Stimulated activated CD8-positive, alpha-beta memory T cell treated with anti-CD3 and anti-CD28 coated beads, Interleukin-4, amount 100 ng/mL, for 4 hours (primary cell): ENCODE measurements at places on chromosomes 5 and 9.

DNA sequence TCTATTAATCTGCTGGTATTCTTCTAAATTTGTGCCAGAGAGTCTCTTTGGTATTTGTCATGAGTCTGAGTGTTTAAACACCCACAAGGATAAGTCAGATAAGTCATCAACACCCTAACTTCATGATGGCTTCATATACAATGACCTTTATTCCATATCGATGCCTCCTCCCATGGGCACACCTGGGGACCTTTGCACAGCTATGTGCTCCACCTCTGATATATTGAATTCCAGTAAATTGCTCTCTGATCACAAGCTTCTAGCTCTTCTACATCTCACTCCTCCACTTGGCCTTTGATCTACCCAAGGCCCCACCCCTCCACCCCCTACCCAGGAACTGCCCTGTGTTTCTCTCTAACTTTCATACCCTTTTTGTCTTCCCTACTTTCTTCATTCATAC is 102.7 kb upstream of the MIER3 start:
- DNase-seq: no peak

DNA sequence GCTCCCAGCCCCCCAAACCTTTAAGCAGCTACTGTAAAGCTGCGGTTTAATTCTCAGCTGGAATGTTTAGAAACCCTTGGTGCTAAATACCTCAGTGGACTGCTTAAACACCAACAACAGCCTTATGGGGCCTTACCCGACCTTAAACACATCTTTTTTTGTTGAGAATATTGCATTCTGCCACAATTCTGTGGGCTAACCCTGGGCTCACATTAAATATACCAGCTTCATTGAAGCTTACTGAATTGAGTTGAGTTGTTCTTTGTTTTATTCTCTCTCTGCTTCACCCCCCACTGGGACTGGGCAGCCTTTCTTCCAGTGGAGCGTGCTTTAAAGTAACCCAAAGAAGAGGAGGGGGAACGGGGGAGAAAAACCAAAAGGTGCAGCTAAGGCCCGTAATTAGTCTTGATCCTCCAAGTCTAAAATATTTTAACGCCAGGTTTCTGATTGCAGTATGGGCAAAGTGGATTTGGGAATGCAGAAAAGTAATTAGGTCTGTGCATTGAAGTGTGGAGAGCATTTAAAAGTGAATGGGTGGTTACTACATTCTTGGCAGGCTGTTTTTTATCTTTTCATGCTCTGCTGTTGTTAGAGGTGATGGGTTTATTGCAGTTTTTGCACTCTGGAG is 281.2 kb downstream of the NR2F1-AS1 start:
- no peak for DNase-seq

DNA sequence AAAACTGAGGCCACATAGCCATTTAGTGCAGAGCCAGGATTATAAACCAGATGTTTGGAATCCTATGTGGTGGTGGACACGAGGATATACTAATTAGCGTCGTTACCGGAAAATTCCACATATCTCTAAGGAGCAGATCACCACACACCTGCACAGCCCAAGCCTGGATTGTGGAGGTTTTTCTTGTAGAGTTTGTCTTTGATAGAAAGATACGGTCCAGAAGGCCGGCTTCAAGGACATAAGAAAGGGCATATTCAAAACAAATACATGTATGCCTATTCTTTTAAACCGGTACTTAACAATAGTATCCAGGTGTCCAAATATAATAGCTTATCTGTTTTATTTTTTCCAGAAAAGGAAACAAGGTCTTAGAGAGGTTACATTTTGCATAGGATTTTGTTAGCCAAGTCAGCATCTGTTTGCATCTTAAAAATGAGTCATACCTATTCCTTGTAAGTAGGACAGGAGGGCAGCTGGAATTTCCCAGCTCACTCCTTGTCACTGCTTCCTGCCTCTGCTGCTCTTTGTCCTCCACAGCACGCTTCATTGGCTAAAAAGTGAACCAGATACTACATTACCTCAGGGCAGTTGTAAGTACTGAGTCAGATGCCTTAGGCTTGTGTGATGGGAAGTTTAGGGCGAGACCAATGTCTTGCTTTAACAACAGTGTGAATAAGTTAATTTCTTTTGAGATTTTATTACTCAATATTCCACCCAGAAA is 3.6 kb downstream of the TMC1 start:
- no peak for DNase-seq

DNA sequence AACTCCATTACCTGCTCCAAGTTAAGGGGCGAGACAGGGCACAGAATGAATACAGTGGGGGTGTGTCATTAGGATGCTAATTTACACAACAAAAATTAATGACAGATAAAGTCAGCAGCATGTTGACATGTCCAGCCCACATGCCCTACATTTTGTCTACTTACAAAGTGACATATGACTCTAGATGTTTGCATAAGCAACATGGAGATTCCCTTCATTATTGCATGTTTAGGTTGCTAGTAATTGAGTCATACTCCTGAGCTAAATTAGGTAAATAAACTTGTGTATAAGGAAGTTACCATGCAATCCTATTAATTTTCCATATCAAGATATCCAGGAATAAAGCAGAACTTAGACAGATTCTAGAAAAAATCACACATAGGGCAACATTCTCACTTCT is 232.2 kb downstream of the PDE4D start:
- no peak for DNase-seq

DNA sequence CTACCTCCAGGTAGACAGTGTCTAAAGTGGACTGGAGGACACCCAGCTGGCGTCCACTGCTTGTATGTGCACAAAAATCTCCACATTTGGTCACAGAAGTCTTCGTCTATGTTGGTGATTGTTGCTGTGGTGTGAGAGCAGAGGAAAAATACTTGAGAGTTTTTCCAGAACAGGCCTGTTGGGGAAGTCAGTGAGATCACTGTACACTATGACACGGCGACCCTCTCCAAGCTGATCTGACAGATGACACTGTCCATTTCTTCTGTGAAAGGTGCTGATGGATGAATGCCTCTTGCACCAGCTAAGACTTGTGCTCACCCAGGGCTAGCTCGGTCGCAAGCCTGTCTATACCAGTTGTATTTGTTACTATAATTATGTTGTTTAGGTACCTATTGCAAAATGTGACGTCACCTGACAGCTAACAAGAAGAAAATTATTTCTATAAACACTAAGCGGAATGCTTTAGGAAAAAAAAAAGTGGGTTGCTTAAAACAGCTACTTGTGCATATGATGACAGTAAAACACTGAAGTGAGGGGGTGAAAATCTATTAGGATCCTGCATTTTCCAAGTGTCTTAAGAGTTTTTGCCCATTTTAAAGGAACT is 142.3 kb downstream of the ROR2 start:
- DNase-seq: no peak

GRCh38 chr9:37997636-37998374 is 71.2 kb downstream of the SHB start:
- no peak for DNase-seq

GRCh38 chr5:38655691-38656090 is 99.2 kb upstream of the LIFR start:
- DNase-seq: no peak

DNA sequence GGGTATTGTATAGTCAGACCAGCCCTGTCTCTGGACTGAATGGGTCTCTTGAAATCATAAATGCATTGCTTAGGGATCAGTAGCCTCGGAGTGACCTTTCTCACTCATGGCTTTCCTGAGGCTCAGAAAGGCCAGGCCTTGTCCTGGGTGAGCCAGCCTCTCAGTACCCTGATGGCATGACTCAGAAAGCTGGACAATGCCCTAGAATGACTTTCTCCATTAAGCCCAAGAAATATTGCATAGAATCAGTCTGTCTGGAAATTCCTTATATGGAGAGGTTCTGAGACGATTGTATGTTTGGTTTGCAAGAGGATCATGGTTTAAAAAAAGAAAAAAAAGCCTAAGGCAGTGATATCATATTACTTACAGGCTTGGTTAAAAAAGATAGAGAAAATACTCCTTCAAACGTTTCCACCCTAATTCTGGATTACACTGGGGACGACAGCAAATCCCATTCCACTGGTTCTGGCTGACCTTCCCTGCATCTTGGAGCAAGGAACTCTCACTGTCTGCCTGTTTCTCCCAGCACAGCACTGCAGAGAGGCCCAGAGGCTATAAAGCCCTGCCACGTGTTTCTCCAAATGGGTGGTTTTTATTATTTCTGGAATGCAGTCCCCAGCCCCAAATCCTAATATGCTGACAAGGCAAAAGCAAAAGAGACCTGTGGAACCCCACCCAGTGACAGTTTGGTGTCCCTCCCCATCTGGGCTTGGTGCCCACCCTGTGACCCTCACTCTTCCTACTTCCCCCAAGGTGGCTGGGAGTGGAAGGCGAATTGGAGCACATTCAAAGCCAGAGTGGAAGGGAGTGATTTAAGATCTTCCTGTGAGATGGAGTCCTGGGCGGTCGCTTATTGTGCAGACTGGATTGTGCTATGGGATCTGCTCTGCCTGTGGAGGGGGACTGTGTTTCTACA is 34.4 kb downstream of the MAP1B start:
- no peak for DNase-seq

DNA sequence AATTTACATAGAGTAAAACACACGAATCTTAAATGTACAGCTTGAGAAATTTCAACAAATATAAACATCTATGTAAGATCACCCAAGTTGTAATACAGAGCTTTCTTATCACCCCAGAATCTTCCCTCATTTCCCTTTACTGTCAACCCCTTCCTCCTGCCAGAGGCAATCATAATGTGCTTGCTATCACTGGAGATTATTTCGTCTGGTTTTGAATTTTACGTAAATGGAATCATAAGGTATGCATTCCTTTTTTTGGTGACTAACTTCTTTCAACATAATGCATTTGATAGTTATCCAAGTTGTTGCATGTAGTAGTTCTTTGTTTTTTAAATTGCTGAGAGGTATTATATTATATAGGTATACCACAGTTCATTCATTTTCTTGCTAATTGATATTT is 37.5 kb upstream of the GPR151 start:
- DNase-seq: no peak

- no peak for DNase-seq
These were observed 138.7 kb downstream of the UGCG start for GRCh38 chr9:112035166-112035826.

GRCh38 chr5:57486027-57486602 is 3.5 kb upstream of the ACTBL2 start:
- no peak for DNase-seq
